ENCODE measurements at places on chromosomes 1 and 21.

- no peak for DNase-seq
Observed at GRCh38 chr1:30908696-30909364, at the start of gene SDC3. Gene SDC3, minus strand, starts transcription at chr1:30908758. Its CDS starts 172 bp downstream, at chr1:30908586.

DNA sequence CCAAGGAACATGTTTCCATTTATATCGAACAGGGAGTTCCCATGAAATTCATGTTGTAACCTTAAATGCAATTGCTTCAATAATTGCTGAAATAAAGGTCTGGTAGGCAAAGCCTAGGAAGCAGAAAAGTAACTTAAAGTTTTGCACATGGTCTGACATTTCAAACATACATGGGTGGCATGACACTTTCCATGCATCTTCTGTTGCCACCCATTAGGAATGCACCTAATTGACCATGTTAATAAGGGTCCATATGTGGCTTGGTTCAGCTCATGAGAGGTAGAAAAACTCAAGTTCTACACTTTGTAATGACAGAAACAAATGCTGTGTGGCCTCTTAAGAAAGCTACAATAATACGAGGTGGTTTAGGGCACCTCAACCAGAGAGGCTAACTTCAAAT, 72.0 kb upstream of the GORAB start:
- DNase-seq = no peak

- DNase-seq = no peak
Observed at GRCh38 chr1:203406446-203407045, 55.6 kb upstream of the FMOD start.

DNA sequence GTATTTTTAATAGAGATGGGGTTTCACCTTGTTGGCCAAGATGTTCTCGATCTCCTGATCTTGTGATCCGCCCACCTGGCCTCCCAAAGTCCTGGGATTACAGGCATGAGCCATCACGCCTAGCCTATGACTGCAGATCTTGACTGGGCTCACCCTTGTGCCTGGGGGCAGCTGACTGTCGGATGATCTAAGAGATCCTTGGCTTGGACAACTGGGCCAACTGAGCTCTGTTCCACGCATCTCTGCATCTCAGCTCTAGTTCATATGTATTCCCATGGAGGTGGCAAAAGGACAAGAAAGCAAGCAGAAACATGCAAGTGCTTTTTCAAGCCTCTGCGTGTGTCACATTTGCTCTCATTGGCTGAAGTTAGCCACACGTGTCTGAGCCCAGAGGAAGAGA, 75.8 kb upstream of the SELENON start:
- DNase-seq = no peak
